Mesenteric fat pad (tissue), 1 donor: ENCODE measurements at places on chromosomes 2 and 18. TPM values are rescaled to one million over a fixed set of nuclear protein-coding genes. Genes with fewer than 3 reads are reported as not detected.
A peak's percentile ranks its signal among the peaks of the same experiment; 100 is the strongest.

KCNK3 gene
- 1.9 TPM for total RNA-seq

APCDD1 gene
- total RNA-seq: 232 TPM

FABP1 gene
- 6.9 TPM for total RNA-seq

RGPD8 gene
- 21.6 TPM for total RNA-seq

DPP4 gene
- total RNA-seq: 6.9 TPM

TNFRSF11A gene
- 17.1 TPM for total RNA-seq

AP1S3 gene
- 0.61 TPM for total RNA-seq

TSPYL6 gene
- not detected for total RNA-seq

TTR gene
- total RNA-seq: not detected

RHBDD1 gene
- 31.9 TPM for total RNA-seq

CAPN13 gene
- total RNA-seq: not detected

DLX2 gene
- total RNA-seq: not detected

CIB4 gene
- not detected for total RNA-seq

DNA sequence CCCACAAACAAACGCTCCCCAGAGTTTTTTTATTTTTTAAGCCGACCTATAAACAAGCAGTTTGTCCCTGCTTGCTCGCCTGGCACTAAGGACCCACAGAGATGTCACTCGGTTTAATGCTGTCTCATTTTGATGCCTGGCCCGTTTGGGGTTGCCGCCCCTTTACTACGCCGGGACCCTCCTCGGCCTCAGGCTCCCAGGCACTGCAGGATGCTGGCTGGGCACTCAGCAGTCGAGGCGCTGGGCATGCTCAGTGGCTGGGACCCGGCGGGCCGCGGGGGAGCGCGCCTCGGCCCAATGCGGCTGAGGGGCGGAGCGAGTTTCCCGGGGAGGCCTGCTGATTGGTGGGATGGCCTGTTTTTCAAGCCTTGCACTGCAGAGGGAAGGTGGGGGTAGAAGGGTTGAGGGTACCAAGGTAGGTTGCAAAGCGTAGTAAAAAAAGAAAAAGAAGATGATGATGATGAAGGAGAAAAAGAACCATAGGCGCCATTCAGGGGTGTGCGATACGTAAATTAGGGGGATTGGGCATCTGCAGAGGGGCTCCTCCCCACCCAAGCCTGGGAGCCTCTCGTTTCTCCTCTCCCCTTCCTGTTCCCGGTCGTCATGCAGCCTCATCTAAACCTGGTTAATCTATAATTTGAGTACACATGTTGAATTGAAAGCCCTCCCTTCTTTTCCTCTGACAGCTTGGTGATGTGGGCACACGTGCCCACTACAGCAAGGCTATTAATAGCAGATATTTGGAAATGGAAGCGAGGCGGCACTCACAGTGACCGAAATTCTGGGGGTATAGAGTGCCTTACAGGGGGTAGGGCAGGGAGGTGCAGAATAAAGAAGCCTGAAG, 1.5 kb upstream of the IRS1 start:
- peak; percentile 91 for DNase-seq

- DNase-seq: no peak
Observed at GRCh38 chr2:9122367-9122766, 84.2 kb upstream of the ASAP2 start.

DNA sequence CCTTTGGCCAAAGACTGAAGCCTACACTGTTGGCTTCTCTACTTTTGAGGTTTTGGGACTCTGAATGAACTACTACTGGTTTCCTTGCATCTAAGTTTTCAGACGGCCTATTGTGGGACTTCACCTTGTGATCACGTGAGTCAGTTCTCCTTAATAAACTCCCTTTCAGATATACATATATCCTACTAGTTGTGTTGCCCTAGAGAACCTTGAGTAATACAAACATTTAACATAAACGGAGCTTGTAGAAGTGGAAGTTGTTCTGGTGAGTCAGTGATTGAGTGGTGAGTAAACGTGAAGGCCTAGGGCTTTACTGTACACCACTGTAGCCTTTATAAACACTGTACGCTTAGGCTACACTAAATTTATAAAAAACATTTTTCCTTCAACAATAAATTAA, 107.2 kb upstream of the CDH2 start:
- DNase-seq: no peak

- DNase-seq: no peak
Observed at GRCh38 chr2:131127076-131127475, 21.9 kb downstream of the PLEKHB2 start.

DNA sequence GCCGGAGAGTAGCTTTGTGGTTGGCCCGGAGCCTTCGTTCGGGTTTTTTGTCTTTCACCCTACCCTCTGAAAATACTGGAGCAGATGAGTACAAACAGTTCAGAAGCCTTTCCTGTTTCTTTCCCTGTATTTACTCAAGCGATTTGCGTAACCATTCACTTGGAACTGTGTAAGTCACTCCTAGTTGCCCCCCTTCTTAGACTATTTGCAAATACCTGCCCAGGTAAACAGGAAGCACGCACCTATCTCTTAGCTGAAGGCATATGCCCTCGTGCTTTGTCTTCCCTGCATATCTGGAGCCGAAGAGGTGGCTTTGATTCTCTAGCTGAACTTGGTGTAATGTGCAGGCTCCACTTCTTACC, 1.4 kb downstream of the KCNS3 start:
- no peak for DNase-seq

- DNase-seq: no peak
Observed at GRCh38 chr2:176234156-176234555, 35.1 kb upstream of the MTX2 start.

DNA sequence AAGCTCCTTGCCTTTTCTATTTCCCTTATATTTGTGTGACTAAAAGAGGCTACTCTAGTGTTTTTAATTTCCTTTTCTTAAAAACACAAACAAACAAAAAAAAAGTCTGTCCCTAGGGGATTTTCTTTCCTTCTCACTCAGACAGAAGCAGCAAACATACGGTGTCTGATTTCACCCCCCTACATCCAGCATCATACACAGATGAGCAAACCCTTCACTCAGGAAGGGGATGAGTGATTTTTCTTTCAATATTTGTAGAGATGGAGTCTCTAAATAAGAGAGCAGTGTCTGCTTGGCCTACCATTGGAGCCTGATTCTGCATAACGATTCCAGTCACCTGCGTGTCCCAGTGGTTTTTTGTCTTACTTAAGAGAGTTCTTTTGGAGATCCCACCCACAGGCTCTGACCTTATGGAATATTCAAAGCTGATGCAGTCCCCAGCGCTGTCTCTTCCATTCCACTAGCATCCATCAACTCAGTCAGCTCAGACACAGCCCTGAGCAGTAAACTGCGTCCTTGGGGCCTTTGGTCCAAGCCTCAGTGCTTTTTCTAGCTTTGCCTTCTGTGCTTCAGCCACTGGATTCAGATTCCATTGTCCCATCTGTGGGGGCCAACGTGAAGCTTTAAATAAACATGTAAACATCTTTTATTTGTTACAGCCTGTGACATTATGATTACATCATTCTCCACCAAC, 52.6 kb upstream of the TPO start:
- DNase-seq: no peak

GRCh38 chr2:218564056-218564455, 4.1 kb downstream of the USP37 start:
- no peak for DNase-seq

GRCh38 chr2:24365051-24365450, 4.7 kb upstream of the ITSN2 start:
- DNase-seq: peak; percentile 90

DNA sequence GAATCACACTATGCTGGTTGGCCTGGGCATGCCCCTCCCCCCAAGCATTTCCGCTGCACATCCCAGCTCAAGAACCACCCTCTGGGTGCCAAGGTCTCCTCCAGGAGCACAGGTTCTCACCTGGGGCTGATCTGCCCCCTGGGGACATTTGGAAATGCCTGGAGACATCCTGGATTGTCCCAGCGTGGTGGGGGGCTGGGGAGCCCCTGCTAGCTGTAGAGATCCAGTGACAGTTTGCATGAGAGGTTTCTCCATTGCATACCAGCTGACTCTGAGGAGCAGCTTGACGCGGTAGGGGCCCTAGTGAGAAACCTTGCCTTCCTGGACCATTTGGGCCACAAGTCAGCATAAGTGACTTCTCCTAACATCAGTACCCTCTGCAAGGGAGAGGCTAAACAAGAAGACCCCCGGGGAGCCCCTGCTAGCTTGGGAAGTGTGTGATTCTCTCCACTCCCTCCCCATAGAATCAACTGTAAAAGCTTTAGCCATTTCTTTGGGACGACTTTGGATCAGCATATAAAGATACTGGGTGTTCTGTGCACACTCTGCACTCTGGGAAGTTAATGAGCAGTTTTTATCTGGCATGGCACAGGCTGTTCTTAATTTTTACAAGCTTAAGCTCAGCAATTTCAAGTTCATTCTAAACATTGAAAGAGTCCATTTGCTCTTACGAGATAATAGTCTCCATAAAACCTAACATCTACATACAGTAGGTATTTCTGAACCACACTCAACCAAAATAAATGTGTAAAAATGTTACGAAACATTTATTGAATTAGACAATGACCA, 94.1 kb downstream of the GBX2 start:
- DNase-seq: no peak

DNA sequence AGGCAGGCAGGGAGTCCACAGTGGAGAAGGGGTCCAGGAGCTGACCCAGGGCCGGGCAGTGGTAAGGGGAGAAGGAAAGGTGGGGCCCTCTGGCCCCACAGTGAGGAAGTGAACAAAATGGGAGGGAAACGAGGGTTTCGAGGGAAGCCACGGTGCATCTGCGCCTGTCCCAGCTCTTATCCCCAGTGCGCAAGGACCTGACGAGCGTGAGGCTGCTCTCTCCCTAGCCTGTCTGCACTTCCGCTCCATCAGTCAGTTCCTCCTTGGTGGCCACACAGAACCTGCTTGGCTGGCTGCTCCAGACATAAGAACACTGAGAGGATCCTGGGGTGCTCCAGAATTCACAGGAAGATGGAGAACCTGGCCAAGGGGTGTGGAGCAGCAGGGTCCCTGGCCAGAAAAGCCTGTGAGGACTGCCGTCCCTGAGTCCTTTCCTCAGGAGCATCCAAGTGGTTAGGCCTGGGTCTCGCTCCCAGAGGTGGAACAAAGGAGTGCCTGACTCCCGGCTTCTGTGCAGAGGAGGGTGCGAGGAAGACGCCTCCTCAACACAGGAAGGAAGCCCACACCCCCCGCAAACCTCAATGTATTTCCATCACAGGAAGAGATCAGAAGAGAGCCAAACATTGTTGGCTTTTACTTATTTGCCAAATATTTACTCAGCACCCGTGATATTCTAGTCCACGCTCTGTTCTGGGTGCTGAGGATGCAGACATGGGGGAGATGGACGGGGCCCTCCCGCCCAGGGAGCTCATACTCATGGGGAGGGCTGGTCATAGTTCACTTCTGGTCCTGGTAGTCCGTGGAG, 43.7 kb upstream of the SEMA4C start:
- no peak for DNase-seq

DNA sequence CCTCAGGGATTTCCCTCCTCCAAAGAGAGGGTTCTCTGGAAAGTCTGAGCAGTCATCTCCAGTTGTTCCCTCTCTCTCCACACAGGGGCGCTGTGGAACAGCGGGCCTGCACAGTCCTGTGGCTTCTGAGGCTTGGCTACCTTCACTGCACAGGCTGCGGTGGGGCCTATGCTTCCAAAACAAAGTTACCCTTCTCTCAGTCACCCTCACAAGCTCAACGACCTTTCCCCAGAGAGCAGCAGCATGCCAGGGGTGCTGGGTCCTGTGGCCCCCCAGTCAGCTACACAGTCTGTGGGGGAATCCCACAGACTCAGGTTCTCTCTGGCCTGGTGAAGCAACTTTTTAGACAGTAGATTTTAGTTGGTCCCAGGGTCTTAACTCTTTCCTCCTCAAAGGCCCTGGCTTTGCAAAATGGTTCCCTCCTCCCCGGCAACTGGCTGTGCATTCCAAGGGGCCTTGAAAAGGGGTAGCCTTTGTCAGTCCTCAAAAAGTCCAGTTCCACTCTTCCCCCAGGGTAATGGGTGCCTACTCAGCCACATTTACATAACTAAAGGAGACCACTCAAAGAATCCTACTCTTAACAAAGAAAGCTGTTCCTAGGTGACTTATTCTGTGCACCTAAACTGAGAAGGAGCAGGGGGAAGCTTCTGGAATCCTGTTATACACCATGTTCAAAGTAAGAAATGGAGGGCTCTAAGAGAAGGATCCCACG, 14.9 kb downstream of the B3GNT7 start:
- no peak for DNase-seq

GRCh38 chr2:44843641-44844310, 97.7 kb upstream of the SIX3 start:
- no peak for DNase-seq

GRCh38 chr2:160635488-160635887, 141.9 kb upstream of the RBMS1 start:
- DNase-seq: no peak

GRCh38 chr2:37552339-37552738, 119.1 kb downstream of the CDC42EP3 start:
- DNase-seq: no peak

DNA sequence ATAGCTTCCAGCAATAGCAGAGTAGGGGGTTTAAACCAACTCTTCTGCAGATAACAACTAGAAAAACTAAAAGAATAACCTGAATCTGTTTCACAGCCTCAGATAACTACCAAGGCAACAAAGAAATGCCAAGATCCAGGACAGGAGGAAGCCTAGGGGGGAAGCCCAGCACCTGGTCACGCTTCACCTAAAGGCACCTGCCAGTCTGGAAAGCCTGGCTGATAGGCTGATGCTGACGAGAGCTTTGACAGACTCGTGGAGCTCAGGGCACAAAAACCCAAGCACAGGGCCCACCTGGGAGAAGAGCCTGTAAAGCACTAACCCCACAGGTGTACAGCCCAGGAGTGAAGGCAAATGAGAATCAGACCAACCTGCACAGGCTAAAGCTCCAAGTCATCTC, 22.6 kb downstream of the EIPR1 start:
- DNase-seq: no peak

GRCh38 chr2:226208726-226209125, 590.9 kb downstream of the IRS1 start:
- DNase-seq: no peak

GRCh38 chr2:130824492-130825061, 12.1 kb upstream of the ARHGEF4 start:
- no peak for DNase-seq

- no peak for DNase-seq
Observed at GRCh38 chr2:175576270-175576669, 394.8 kb upstream of the ATP5MC3 start.

- DNase-seq: no peak
Observed at GRCh38 chr2:56288838-56289580, 105.2 kb downstream of the CCDC85A start.

GRCh38 chr18:79095216-79095615, 26.0 kb downstream of the ATP9B start:
- DNase-seq: no peak

DNA sequence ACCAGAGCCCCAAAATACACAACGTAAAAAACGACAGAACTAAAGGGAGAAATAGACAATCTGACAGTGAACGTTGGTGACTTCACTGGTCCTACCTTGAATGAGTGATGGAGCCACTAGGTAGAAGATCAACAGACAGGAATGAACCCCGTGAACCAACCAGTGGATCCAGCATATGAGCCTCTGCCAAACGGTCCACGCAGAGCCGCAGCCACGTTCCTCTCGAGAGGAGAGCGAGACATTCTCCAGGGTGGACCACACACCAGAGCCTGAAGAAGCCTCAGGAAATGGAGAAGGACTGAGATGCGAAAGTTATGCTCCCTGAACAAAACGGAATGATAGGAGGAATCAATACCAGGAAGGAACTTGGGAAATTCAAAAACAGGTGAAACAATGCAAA, 178.4 kb downstream of the RTP5 start:
- DNase-seq: peak; percentile 22

- no peak for DNase-seq
Observed at GRCh38 chr2:195057001-195057400, 600.0 kb upstream of the SLC39A10 start.
